ENCODE measurements at places on chromosomes 7 and 10. TPM values are rescaled to one million over a fixed set of nuclear protein-coding genes. Genes with fewer than 3 reads are reported as not detected.

TMEM178B gene
- total RNA-seq = 0.90 TPM

CPVL gene
- total RNA-seq = 6.0 TPM

CTAGE8 gene
- total RNA-seq = 1.6 TPM

CDH23 gene
- total RNA-seq = 9.0 TPM

ZNF746 gene
- total RNA-seq = 28.1 TPM

- peaks cover 9% of the 10 kb centered on the region for H3K4me1 ChIP-seq
- H3K27ac ChIP-seq = peak within 1 kb of the TSS; percentile 47
- peaks cover 62% of the 10 kb centered on the region for H3K27me3 ChIP-seq
- no peak for DNase-seq
- H3K4me3 ChIP-seq = peak within 1 kb of the TSS; percentile 56
- peaks cover 4% of the 10 kb centered on the region for H3K36me3 ChIP-seq
Observed at GRCh38 chr7:20786779-20787659, at the start of gene SP8. Gene SP8, minus strand, starts transcription at chr7:20786886. Its CDS starts 88 bp downstream, at chr7:20786798.

GRCh38 chr10:60778971-60779796 is 906 bp downstream of the CDK1 start:
- H3K27me3 ChIP-seq = peaks cover 10% of the 10 kb centered on the region
- peaks cover 15% of the 10 kb centered on the region for H3K4me1 ChIP-seq
- peak overlapping the region; percentile 99 for H3K4me3 ChIP-seq
- H3K36me3 ChIP-seq = peaks cover 2% of the 10 kb centered on the region
- H3K27ac ChIP-seq = peak overlapping the region; percentile 56

DNA sequence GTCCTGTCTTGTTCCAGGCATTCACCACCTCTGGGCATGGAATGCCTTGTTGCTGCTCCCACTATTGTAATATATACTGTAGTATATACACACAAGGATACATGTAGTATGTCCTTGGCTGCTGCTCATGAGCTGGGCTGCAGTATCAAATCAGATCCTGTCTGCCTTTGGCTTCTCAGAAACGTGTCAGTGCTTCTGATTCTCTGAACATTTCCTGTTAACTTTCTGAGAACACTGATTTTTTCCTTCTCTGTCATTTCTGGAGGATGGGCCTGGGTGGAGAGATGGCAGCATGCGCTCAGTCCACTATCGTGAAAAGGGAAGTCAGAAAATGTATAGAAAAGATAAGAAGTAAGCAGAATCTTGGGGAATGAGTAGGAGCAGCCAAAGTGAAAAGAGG is 12.2 kb downstream of the SFTPA2 start:
- no peak for DNase-seq
- H3K4me1 ChIP-seq = peaks cover 33% of the 10 kb centered on the region
- no peaks in the 10 kb centered on the region for H3K27me3 ChIP-seq
- H3K27ac ChIP-seq = peak overlapping the region; percentile 93
- H3K4me3 ChIP-seq = peak overlapping the region; percentile 74
- no peaks in the 10 kb centered on the region for H3K36me3 ChIP-seq

- no peaks in the 10 kb centered on the region for H3K4me1 ChIP-seq
- no peak overlapping the region for H3K4me3 ChIP-seq
- DNase-seq = no peak
- no peaks in the 10 kb centered on the region for H3K27me3 ChIP-seq
Observed at GRCh38 chr7:80047032-80047431, 87.6 kb upstream of the GNAI1 start.

GRCh38 chr10:118234683-118235082 is 107.4 kb downstream of the FAM204A start:
- no peak overlapping the region for H3K4me3 ChIP-seq
- H3K36me3 ChIP-seq = peaks cover 2% of the 10 kb centered on the region
- H3K4me1 ChIP-seq = no peaks in the 10 kb centered on the region
- peaks cover 65% of the 10 kb centered on the region for H3K27me3 ChIP-seq

GRCh38 chr7:47504551-47505311 is 77.2 kb downstream of the TNS3 start:
- DNase-seq = no peak
- H3K4me1 ChIP-seq = no peaks in the 10 kb centered on the region
- H3K27ac ChIP-seq = no peak overlapping the region
- H3K4me3 ChIP-seq = no peak overlapping the region

DNA sequence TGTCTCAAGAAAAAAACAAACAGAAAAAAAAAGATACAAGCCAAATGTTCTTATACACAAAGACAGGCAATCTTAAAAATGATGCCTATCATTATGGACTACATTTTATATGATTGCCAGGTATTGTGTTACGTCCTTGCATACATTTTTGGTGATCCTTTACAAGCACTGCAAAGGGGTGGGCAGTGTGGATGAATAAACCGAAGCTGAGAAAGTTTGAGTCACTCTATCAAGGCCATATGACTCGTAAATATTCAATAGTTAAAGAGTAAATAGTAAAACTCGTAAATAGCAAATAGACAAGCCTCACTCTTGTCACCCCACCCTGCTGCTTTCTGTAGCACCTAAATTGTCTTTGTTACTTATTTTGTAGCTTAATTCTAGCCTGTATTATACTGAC is 326.2 kb downstream of the FRMD4A start:
- H3K36me3 ChIP-seq = no peaks in the 10 kb centered on the region
- H3K4me3 ChIP-seq = no peak overlapping the region
- DNase-seq = no peak
- peaks cover 5% of the 10 kb centered on the region for H3K27me3 ChIP-seq
- H3K4me1 ChIP-seq = peaks cover 34% of the 10 kb centered on the region
- no peak overlapping the region for H3K27ac ChIP-seq

- DNase-seq = no peak
- no peak overlapping the region for H3K4me3 ChIP-seq
- peaks cover 39% of the 10 kb centered on the region for H3K27me3 ChIP-seq
- no peak overlapping the region for H3K27ac ChIP-seq
- no peaks in the 10 kb centered on the region for H3K36me3 ChIP-seq
Observed at GRCh38 chr10:114920459-114920858, 17.5 kb upstream of the TRUB1 start.

DNA sequence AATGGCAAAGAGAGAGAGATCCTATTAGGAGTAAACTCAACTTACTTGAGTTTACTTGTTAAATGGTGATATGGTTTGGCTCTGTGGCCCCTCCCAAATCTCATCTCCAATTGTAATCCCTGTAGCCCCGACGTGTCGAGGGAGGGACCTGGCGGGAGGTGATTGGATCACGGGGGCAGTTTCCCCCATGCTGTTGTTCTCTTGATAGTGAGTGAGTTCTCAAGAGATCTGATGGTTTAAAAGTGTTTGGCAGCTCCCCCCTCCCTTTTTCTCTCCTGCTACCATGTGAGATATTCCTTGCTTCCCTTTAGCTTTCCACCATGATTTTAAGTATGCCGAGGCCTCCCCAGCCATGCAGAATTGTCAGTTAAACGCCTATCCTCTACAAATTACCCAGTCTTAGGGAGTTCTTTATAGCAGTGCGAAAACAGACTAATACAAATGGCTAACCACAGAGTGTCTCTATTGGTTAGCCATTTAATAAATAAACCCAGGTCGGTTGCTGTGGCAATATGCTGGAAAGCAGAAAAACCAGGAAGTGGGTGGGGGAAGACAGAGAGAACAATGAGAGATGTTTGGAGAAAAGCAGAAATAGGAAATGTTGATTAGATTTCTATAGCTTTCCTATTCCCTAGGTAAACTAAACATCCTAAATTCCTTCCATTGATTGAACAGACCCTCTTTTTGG is 3.0 kb upstream of the STMP1 start:
- no peak overlapping the region for H3K4me3 ChIP-seq
- H3K36me3 ChIP-seq = peaks cover 5% of the 10 kb centered on the region
- DNase-seq = no peak
- H3K27me3 ChIP-seq = no peaks in the 10 kb centered on the region
- peaks cover 8% of the 10 kb centered on the region for H3K4me1 ChIP-seq

DNA sequence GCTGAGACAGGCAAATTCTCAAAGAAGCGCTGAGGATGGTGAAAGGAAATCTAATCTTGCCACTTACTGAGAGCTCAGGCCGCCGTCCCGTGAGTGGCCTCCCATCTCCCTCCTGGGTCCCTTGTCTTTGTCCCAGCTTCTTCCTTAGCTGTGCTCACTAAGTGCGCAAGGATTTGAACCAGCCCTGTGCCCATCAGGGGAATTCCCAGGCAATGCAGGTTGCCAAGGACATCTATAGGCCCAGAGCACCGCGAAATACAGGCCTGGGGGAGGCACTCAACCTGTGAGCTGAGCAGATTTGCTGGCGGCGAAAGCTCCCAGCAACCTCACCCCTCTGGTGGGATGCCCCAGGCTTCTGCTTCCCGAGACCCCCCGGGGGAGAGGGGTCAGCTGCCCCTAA is 64.8 kb downstream of the OAT start:
- no peak for DNase-seq
- H3K4me1 ChIP-seq = peaks cover 4% of the 10 kb centered on the region
- peaks cover 2% of the 10 kb centered on the region for H3K36me3 ChIP-seq
- peaks cover 26% of the 10 kb centered on the region for H3K27me3 ChIP-seq

- no peak overlapping the region for H3K4me3 ChIP-seq
- H3K36me3 ChIP-seq = peaks cover 2% of the 10 kb centered on the region
- no peak for DNase-seq
Observed at GRCh38 chr7:156651474-156651873, 10.9 kb downstream of the RNF32 start.

DNA sequence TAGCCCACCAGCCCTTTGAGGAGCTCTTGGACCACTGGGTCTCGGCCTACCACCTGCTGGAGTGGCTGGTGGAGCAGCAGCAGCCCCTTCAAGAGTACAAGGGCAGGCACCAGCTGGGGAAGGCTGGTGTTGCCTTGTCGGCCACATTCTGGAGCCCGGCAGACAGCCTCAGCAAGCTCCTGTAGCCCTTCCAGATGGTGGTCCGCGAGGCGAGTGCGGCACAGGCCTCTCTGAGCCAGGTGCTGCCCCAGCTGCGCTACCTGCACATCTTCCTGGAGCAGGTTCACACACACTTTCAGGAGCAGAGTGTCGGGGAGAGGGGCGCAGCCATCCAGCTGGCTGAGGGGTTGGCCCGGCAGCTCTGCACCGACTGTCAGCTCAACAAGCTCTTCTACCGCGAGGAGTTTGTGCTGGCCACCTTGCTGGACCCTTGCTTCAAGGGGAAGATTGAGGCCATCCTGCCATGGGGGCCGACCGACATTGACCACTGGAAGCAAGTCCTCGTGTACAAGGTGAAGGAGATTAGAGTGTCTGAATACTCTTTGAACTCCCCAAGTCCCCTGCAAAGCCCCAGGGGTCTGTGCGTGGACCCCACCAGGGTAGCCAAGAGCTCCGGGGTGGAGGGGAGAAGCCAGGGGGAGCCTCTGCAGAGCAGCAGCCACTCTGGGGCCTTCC is 7.0 kb upstream of the ACTR3C start:
- no peak for DNase-seq
- H3K4me3 ChIP-seq = no peak overlapping the region
- H3K27me3 ChIP-seq = no peaks in the 10 kb centered on the region

DNA sequence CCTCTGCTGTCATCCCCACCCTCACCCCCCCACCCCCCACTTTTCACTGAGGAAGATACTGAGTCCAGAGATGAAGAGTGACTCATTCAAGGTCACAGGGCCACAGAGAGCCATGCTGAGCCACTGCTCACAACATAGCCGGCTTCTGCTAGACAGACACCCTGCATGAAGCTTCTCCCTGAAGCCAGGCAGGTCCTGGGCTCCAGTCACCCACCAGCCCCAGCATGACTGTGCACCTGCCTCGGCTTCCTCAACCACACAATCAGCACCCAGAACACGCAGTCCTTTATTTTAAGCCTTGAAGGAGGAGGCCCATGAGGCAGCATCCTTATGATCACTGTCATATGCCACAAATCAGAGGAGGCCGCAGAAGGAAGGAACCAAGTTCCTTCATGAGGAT is 19.2 kb upstream of the PRKAG2 start:
- H3K27ac ChIP-seq = no peak overlapping the region
- DNase-seq = no peak
- peaks cover 67% of the 10 kb centered on the region for H3K27me3 ChIP-seq
- H3K4me1 ChIP-seq = peaks cover 3% of the 10 kb centered on the region
- H3K36me3 ChIP-seq = peaks cover 4% of the 10 kb centered on the region
- H3K4me3 ChIP-seq = no peak overlapping the region

Data from T-helper 17 cell (primary cell).